ENCODE measurements at places on chromosomes 5 and 9.

- no peak for DNase-seq
Observed at GRCh38 chr9:81517954-81518353, 171.4 kb downstream of the TLE1 start.

DNA sequence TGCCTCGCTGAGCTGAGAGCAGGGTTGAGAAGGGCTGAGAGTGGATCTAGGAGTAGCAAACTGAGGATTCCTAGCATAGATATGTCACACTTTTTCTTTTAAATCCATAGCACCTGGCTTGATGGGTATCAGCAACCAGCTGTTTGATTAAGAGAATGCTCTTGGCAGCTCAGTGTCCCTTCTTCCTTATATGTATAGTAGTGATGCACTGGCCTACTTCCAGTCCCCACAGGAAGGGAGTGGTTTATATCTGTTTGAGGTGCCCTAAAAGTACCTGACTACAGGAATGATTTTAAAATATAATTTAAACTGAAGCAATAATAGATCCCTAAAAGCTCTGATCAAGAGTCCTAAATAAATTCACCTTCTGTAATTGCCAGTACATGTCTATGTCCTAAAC is 546.8 kb upstream of the ZNF608 start:
- DNase-seq: no peak

GRCh38 chr9:95607507-95607906 is 90.7 kb upstream of the PTCH1 start:
- DNase-seq: no peak

DNA sequence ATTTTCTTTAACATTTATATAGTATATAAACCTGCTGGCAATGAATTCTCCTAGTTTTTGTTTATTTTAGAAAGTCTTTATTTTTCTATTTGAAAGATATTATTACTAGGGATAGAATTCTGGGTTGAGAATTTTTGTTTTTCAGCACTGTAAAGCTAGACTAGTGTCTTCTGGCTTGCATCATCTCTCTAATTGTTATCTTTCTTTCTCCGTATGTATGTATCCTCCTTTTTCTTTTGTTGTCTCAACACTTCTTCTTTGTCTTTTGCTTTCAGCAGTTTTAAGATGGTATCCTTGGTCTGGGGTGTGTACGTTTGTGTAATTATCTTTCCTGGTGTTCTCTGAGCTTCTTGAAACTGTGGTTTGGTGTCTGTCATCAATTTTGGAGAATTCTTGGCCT is 48.8 kb downstream of the FBXO4 start:
- no peak for DNase-seq
